ENCODE measurements at places on chromosomes 16 and 17.

DNA sequence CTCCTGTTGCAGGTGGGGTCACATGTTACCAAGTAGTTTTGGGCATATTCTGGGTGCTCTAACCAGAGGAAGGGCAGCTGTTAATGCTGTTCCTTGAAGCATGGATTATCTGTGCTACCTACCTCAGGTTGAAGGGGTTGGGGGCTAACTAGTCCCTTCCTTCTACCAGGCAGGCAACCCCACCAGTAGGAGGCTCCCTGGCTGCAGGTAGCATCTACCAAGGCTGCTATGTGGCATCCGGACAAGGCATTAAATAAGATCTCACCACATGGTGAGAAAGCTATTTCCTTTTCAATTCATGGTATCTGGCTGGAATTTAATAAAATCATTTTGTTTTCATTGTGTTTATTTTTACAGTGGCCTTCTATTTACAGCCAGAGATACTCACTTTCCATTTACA is 62.5 kb downstream of the CACNG3 start:
- DNase-seq: no peak

GRCh38 chr17:838486-838885 is 56.3 kb downstream of the MRM3 start:
- DNase-seq: no peak

GRCh38 chr16:56910654-56911539 is 21.0 kb upstream of the HERPUD1 start:
- no peak for DNase-seq

DNA sequence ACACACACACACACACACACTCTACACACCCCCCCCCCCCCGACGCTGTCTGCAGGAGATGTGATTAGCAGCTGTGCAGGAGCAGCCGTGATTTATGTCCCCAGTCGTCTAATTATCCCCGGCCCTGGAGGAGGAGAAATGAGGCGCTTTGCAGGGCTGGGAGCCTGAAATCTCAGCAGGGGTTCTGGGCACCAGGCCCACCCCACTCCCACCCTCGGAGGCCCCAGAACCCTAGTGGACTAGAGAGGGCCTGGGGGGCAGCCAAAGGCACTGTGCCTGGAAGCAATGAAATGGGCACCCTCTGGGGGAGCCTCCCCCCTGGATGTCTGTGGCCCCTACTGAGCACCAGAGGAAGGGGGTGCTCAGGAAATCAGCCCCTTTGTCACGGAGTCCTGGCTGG is 134.2 kb upstream of the CIBAR2 start:
- DNase-seq: no peak

DNA sequence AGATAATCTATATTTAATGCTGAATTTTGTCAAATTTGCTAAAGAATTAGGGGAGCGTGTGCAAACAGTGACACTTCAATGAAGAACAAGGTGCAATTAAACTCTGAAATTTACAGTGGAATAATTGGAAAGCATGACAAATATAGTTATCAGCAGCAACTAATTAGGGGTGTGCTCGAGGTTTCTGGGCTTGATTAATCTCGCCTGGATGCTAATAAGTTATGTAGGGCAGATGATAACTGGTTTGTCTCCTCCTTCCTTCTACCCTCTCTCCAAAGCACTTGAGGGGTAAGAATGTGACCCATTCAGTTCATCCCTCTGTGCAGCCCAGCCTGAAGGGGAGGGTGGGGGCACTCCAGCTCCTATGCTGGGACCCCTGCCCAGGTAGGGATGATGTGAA is 21.9 kb downstream of the MRM1 start:
- no peak for DNase-seq

DNA sequence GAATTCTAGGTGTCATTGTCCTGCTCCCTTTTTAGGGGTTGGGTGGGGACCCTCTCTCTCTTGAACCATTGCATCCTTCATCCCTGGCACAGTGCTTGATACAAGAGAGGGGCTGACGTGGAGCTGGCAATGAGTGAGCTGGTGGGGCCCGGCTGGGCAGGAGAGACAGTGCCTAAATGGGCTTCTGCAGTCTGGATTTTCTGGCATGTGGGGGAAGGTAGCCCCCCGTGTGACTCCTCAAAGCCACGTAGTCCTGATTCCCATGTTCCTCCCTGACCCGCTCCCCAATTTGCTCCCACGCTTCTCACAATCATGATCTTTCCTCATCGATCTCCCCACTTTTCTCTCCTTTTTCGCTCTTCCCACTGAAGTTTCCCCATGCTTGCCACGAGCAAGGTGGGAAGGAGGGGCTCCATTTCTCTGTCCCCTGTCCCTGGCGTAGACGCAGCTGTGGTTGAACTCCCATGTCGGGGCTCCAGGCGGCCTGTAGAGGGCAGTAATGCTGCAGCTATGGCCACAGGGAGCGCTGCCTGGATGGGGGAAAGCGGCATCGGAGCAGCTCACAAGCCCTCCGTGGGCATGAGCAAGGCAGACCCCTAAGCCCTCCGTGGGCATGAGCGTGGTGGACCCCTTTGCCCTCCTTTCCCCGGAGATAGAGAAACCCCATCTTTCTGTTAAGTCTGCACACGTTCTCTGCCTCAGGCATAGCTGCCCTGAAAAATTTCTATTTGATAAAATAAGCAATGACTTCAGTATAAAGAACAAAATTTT is 47.5 kb downstream of the HAPSTR1 start:
- peak; percentile 37 for DNase-seq

- no peak for DNase-seq
Observed at GRCh38 chr16:81902025-81902424, 109.2 kb downstream of the SDR42E1 start.

- DNase-seq: peak; percentile 57
Observed at GRCh38 chr17:41322094-41322902, 6.8 kb upstream of the KRTAP17-1 start.

- DNase-seq: no peak
Observed at GRCh38 chr16:17461951-17462729, 8.6 kb downstream of the XYLT1 start.

- DNase-seq: no peak
Observed at GRCh38 chr16:85687651-85688471, 893 bp downstream of the GINS2 start.

GRCh38 chr16:8859913-8860881 is 8.6 kb downstream of the CARHSP1 start:
- no peak for DNase-seq

GRCh38 chr17:30981531-30982519 is 11.0 kb downstream of the RNF135 start:
- no peak for DNase-seq

- no peak for DNase-seq
Observed at GRCh38 chr17:3843935-3844516, 2.0 kb downstream of the NCBP3 start.

- no peak for DNase-seq
Observed at GRCh38 chr17:49515196-49515770, 20.2 kb downstream of the NGFR start.

GRCh38 chr17:20008242-20009051 is 712 bp upstream of the SPECC1 start:
- DNase-seq: no peak

GRCh38 chr16:22844416-22844815 is 30.5 kb downstream of the HS3ST2 start:
- no peak for DNase-seq

GRCh38 chr16:30922960-30923535 is 324 bp upstream of the FBXL19 start:
- DNase-seq: peak; percentile 99

DNA sequence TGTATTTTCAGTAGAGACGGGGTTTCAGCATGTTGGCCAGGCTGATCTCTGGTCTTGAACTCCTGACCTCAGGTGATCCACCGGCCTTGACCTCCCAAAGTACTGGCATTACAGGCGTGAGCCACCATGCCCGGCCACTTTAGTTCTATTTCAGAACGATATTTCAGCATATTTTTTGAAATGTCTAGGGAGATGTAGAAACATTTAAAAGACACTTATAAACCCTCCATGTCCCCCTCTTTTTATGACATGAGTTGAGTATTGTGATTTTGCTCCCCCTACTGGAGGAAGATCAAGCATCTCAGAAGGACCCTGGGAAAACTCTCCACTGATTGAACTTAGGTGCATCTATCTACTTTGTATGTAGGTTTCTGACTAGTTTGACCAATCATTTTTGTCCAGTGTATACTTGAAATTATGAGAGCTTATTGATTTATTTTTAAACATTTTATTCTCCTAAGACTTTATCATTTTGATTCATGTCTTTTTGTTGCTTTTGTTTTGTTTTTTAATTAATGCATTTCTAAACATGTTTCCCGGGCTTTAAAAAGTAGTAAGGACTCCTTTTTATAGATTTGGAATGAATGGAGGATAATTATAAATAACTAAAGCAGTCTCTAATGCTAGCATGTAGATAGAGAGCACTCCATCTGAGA is 105.1 kb downstream of the CHD9 start:
- no peak for DNase-seq

GRCh38 chr16:66521951-66522771 is 27.8 kb downstream of the TK2 start:
- DNase-seq: no peak

- no peak for DNase-seq
Observed at GRCh38 chr16:104928-105327, 26.9 kb downstream of the MPG start.

DNA sequence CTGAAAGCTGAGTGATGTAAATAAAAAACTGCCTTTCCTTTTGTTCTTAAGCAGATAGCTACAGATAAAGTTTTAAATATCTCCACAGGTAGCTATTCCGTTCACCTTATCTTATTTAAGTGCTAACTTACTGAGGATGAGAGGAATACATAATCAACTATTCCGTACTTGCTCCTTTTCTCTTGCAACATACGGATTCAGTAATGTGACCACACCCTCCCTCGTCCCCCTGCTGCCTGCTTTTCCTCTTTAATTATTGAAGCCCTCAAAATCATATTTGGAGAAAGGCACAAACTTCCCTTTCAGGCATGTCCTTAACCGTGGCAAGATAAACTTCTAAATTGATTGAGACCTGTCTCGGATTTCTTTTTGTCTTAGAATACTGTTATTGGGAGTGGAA is 101.4 kb downstream of the MAP2K4 start:
- DNase-seq: no peak

GRCh38 chr16:12488371-12488770 is 315.3 kb downstream of the CPPED1 start:
- DNase-seq: no peak

GRCh38 chr16:3950343-3951193 is 70.1 kb upstream of the CREBBP start:
- peak; percentile 47 for DNase-seq

DNA sequence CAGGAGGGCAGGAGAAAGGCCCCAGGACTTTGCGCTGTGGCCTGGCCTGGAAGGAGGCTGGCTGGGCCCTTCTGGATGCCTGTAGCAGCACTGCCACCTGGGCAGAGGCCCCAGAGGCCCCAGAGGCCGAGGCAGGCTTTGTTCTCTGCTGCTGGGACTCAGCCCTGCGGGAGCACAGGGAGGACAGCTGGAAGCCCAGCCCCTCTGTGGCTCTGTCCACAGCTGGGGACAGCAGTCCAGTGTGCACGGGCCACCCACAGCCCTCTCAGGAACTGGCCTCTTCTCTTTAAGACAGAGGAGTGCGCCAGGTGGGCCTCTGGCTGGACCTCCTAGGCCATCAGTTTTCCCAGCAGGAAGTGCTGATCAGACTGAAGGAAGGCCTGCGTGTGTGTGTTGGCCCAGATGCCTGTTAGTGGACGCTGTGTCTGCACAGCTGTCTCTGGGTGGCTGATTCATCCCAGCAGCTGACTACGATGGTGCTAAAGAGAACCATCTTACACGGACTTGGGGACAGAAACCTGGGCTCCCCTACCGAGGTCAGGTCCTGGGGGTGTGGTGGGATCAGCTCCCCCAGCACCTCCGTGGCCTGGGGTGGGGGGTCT is 26.9 kb upstream of the ZNF750 start:
- DNase-seq: no peak

GRCh38 chr17:71472809-71473789 is 647.7 kb upstream of the SOX9 start:
- peak; percentile 14 for DNase-seq

DNA sequence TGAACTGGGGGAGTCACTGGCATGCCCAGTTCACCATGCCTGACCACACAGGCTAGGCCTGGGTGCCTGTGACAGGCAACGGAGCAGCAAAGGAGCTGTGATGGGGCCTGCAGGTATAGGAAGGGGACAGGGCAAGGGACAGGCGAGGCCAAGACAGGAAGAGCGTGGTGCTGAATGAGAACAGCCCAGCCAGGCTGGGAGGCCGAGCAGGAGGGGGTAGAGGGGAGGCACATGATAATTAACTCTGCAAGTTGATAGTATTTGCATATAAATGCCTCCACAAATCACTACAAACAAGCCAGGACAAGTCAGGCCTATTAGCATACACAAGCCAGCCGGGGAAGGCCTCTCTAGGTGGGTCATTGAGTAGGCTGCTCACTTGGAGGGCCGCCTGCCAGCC is 7.8 kb downstream of the ZFHX3 start:
- no peak for DNase-seq

DNA sequence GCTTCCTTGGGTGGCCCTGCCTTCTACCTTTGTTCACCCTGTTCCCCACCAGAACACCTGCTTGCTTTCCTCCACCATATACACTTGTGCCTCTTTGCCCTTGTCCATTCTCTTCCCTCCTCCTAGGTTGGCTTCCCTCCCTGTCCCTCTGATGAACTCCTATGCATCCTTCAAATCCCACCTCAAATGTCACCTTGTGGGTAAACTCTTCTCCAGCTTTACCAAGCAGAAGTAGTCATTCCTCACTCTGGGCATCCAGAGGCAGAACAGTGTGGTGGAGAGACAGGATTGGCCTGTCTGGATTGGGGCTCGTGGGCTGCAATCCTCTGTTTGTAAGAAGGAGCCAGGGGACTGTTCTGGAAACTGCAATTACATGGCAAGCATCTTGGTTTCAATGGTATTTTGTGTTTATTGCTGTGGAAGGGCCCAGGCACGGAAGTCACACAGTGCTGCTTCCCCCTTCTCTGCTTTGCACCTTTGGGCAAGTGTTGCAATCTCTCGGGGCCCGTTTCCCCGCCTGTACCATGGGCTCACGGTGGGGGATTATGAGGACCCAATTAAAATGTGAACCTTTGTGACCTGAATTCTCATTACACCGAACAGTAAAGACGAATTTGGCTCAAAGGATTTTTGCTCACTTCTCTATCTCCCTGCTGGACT is 21.9 kb upstream of the NXPH3 start:
- no peak for DNase-seq

- DNase-seq: no peak
Observed at GRCh38 chr17:42904110-42904469, 3.5 kb downstream of the G6PC1 start.

All from NCI-H2029 treated with DMSO at 0.1 percent for 48 hours (cell line).